ENCODE measurements at places on chromosomes 16 and 17.

DNA sequence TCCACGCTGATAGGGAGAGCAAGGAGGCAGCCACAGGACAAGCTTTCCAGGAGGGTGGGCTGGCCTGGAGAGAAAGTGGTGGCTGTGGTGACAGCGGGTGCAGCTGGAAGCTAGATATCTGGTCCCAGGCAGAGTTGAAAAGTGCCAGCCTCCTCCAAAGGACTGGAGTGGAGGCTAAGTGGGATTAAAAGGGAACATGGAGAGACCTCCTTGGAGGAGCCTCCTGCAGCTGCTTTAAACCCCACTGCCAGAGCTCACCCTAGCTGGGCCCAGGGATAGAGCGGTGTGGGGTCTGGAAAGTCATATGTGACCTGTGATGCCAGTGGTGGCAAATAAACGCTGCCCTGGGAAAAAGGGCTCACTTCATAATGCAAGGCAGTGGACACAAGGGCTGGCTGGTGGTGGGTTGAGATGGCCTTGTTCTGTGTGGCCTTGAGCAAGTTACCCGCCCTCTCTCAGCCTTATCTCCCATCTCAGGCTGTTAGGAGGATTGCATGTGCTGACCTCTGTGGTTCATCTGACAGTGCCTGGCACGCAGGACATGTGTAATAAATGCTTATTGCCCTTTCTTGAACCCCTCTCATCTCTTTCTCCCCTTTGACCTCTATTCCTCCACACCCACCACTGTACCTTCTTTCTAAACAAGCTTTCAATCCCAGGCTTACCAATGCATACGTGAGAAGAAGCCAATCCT is 61.0 kb upstream of the LGALS9 start:
- no peak for DNase-seq

- DNase-seq = no peak
These were observed 238.0 kb upstream of the AXIN2 start for GRCh38 chr17:65799454-65799853.

GRCh38 chr17:2468270-2468669 is 43.4 kb downstream of the METTL16 start:
- no peak for DNase-seq

- DNase-seq = no peak
These were observed 13.6 kb upstream of the PPM1D start for GRCh38 chr17:60586288-60586974.

GRCh38 chr17:55859301-55859795 is 108.5 kb downstream of the PCTP start:
- DNase-seq = no peak

GRCh38 chr16:55663225-55663624 is 7.4 kb downstream of the SLC6A2 start:
- no peak for DNase-seq

- DNase-seq = no peak
These were observed 49.6 kb upstream of the PLCG2 start for GRCh38 chr16:81729451-81729850.

DNA sequence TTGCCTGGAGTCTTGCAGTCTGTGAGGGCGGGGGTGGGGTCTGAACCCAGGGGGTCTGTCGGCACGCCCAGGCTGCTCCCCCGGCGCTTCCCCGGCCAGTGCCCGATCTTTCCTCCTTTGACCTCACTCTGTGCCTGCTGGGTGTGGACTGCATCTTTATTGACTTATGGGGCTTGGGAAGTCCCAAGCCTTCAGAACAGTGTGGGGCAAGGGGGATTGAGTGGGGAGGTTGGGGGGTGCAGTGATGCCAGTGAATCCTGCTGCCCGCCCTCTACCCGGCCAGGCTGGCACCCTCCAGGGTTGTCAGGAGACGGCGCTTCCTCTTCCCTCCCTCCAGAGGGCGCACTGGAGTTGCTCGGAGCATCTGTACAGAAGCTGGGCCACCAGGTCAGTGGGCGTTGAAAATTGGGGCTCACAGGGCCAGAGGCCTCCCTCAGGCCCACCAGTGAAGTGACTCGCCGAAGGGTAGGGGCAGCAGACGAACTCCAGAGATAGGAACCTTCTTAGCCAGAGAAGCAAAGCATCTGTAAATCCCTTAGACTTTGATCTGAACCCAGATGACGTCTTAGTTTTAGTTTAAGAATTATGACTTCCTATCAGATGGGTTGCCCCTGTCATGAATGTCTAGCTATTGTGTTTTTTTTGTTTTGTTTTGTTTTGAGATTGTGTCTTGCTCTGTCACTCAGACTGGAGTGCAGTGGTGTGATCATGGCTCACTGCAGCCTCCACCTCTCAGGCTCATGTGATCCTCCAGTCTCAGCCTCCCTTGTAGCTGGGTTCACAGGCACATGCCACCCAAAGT is 184.8 kb upstream of the CIBAR2 start:
- peak; percentile 26 for DNase-seq

DNA sequence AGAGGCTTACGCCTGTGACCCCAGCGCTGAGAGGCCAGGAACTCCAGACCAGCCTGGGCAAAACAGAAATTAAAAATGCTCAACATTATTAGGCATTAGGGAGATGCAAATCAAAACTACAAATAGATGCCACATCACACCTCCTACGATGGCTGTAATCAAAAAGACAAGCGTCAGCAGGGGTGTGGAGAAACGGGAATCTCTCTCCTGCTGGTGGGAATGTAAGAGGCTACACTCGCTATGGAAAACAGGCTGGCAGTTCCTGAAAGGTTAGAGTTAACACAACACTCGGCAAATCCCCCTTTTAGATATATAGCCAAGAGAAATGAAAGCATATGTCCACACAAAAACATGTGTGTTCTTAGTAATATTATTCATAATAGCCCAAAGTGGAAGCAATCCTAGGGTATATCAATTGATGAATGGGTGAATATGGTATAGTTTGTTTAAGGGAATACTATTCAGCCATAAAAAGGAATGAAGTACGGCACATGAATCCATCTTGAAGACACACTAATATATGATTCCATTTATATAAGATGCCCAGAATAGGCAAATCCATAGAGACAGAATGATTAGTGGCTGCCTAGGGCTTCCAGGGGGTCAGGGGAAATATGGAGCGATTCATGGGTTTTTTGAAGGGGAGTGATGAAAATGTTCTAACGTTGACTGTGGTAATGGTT is 1.8 kb upstream of the NPRL3 start:
- no peak for DNase-seq

GRCh38 chr16:19135201-19135842 is 21.6 kb downstream of the ITPRIPL2 start:
- DNase-seq = no peak

- no peak for DNase-seq
These were observed 163.4 kb downstream of the LAT start for GRCh38 chr16:29148131-29148691.

GRCh38 chr17:38809828-38810227 is 10.5 kb upstream of the PIP4K2B start:
- no peak for DNase-seq

DNA sequence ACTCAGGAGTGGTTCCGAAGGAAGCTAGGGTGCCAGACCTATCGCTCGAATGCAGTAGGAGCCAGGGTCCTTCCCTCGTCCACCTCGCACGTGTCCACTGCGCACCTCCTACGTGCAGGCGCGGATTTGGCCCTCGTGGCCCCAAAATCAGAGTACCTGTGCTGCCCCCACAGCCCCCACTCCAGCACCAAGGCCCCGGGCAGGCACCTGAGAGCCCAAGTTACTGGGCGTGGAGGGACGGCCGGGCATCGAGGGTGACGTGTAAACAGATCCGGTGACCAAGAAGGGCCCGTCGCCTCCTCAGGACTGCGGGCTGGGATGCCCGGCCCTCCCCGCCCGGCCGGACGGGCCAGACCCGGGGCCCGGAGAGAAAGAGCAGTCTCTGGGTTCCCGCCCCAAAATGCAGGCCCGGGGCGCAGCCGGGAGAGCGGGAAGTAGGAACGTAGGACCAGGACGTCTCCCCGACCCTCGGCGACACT is 492 bp downstream of the SLC25A39 start:
- no peak for DNase-seq

DNA sequence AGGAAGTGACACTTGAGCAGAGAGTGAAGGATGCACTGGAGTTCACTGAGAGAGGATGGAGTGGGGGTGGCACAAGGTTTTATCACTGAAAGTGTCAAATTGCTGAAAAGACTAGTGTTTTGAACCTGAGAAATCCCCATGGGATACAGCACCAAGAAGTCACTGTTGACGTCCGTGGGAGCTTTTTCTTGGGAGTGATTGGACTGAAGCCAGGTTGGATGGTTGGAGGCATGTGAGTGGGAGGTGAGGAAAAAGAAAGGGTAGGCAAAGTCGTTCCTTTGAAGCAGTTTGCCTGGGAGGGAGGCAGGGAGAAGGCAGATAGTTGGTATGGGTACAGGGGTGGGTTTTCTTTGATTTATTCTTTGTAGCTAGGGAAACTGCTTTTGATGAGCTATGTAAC is 39.9 kb upstream of the SDK2 start:
- DNase-seq = no peak

GRCh38 chr17:79317916-79318315 is 243.3 kb downstream of the ENGASE start:
- DNase-seq = no peak

- DNase-seq = no peak
These were observed 121.9 kb downstream of the CDYL2 start for GRCh38 chr16:80682421-80683070.

- no peak for DNase-seq
These were observed 6.2 kb downstream of the BRCA1 start for GRCh38 chr17:43118679-43119615.

DNA sequence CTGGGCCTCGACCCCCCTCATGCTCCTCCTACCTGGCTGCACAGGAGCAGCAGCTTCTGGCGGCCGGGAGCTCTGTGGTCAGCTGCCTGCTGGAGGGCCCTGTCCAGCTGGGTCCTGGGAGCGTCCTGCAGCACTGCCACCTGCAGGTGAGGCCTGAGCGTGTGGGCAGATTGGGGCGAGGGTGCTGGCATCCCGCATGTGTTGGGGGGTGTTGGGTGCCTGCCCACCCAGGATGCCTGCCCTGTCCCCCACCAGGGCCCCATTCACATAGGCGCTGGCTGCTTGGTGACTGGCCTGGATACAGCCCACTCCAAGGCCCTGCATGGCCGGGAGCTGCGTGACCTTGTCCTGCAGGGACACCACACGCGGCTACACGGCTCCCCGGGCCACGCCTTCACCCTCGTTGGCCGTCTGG is 16.5 kb downstream of the FCSK start:
- DNase-seq = no peak

GRCh38 chr17:38667099-38667786 is 7.5 kb downstream of the EPOP start:
- no peak for DNase-seq
